ENCODE measurements at places on chromosomes 2 and 18. TPM values are rescaled to one million over a fixed set of nuclear protein-coding genes. Genes with fewer than 3 reads are reported as not detected.

The TDRD15 gene
- polyA plus RNA-seq: not detected

GRCh38 chr2:113211226-113212105 is 37.7 kb downstream of the PSD4 start:
- no peak for DNase-seq

DNA sequence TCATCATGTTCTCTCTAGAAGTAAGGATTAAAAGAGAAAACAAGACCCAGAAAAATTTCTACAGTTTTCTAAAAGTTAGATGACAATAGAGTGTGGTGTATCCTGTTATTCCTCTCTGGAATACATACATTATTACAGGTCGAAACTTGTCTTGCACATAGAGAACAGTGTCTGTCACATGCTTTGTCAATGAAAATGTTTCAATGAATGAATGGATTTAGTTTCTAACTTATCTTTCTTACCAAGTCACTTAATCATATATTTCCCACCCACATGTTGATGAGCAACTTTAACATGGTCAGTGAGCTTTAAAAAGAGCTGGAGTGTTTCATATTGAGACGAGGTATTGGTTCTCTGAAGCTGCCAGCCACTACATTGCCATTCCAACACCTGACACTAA is 4.3 kb downstream of the DSG4 start:
- no peak for DNase-seq

GRCh38 chr2:125634662-125635061 is 1021.3 kb upstream of the GYPC start:
- DNase-seq: no peak

GRCh38 chr2:177078855-177079254 is 133.7 kb upstream of the HNRNPA3 start:
- no peak for DNase-seq
